ENCODE measurements at places on chromosomes 11 and 22.

- no peak for DNase-seq
These were observed 49.6 kb upstream of the MPEG1 start for GRCh38 chr11:59262177-59262818.

- no peak for DNase-seq
These were observed 7.0 kb upstream of the RRM1 start for GRCh38 chr11:4087551-4087950.

- DNase-seq, result no peak
These were observed 51.8 kb downstream of the ALX4 start for GRCh38 chr11:44258190-44258489.

GRCh38 chr11:21930408-21930807, 262.5 kb upstream of the ANO5 start:
- DNase-seq, result no peak

DNA sequence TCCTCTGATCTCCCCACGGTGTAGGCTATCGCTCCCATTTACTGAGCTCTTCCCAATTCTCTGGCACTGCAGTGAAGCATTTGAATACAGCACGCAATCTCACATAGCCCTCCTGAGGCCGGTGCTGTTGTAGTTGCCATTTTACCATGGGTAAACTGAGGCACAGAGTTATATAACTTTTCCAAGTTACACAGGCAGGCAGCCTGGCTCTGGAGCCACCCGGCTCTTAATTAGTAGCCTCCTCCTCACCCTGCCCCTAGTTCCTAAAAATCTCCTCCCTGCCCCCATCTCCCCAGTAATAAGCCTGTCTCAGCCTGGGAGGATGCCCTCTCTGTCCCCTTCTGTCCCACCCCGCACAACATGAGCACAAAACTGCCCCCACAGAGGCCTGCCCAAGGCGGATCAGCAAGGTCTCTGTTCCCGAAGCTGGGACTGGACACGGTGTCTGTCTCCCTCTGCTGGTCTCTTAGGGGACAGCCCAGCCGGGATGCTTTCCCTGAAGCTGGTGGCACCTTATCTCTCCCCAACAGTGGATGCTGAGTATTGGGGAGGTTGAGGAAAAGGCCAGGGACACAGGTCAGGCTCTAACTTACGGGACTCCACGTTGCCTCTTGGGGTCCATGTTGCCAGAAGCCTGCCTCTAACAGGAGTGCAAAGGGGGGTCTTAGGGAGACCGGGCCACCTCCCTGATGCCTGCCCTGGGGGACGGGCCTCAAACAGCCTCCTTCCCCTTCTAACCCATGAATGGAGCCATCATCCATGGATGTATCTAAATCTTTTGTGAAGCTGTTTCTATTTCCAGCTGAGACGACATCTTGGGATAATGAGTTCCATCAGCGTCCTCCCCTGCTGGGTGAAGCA, 9.1 kb upstream of the CLCF1 start:
- peak; percentile 70 for DNase-seq

DNA sequence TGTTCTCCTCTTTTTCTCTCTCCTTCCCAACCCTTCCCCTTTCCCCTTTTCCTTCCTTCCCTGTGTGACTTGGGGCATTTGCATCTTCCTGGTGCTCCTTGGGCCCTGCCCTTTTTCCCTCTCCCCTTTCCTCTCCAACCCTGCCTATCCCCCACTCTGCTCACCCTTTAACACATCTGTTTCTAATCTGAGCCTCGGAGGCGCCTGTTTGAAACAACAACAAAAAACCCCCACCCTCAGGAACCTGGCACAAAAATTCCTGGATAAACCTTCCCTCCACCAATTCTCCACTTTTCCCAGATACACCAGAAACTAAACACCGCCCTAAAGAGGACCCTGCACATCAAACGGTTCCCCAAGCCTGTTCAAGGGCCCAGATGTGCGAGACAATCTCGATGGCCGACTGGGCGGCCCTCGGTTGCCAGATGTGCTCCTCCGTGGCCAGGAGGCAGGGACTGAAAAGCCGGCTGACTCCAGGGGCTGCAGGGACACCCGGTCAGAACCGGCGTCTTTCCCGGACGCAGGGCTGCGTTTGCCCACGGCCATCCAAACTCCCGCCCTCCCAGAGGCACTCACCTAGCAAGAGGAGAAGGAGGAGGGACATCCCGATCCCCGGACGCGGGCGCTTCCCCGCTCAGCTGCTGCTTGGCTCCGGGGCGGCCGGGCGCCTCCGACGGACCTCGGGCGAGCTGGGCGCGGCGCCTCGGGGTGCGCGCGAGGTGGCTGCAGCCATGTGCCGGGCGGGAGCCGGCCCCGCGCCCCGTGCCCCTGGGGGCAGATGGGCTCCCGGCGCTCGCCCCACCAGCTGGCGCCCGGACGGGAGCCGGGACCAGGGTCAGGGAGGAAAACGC, 486 bp downstream of the CLMP start:
- no peak for DNase-seq

GRCh38 chr11:8206251-8207079, 37.6 kb upstream of the RIC3 start:
- no peak for DNase-seq

DNA sequence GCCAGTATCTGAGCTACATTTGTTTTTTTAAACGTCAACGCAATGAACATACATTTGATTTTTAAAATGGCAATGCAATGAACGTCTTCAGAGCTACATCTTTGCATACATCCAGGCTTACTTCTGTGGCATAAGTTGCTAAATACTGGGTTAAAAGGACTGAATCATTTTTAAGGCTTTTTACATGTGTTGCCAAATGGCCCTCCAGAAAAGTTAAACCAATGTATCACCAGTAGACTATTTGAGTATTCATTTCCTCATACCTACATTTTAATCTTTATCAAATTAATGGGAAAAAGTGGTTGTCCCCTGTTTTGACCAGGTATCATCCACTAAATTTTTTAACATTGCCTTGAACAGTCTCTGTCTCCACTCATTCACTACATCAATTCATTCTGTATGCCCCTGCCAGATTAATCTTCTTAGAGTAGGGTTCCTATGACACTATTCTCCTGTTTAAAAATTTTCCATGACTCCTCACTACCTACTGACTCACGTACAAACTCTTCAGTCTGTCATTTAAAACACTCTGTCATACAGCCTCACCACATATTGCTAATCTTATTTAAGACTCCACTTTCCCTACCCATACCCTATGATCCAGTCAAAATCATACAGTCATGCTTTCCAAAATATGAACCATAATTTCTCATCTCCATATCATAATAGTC, 12.4 kb upstream of the PRRG4 start:
- no peak for DNase-seq

DNA sequence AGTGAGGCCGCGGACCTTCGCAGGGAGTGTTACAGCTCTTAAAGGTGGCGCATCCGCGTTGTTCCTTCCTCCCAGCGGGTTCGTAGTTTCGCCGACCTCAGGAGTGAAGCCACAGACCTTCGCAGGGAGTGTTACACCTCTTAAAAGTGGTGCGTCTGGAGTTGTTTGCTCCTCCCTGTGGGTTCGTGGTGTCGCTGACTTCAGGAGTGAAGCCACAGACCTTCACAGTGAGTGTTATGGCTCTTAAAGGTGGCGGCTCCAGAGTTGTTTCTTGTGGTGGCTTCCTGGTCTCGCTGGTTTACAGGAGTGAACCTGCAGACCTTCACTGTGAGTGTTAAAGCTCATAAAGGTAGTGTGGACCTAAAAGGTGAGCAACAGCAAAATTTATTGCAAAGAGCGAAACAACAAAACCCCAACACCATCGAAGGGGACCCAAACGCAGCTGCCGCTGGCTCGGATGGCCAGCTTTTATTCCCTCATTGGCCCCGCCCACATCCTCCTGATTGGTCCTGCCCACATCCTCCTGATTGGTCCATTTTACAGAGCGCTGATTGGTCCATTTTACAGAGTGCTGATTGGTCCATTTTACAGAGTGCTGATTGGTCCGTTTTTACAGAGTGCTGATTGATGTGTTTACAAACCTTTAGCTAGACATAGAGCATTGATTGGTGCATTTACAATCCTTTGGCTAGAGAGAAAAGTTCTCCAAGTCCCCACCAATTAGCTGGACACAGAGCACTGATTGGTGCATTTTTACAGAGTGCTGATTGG, 1.2 kb upstream of the TMEM45B start:
- no peak for DNase-seq

DNA sequence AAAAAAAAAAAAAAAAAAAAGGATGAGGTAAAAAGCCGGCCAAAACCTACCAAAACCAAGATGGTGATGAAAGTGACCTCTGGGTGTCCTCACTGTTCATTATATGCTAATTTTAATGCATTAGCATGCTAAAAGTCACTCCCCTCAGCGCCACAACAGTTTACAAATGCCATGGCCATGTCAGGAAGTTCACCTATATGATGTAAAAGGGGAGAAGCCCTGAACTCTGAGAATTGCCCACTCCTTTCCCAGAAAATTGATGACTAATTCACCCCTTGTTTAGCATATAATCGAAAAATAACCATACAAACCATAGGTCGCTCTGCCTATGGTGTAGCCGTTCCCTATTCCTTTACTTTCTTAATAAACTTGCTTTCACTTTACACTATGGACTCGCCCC, 11.1 kb downstream of the C11orf96 start:
- DNase-seq, result no peak

DNA sequence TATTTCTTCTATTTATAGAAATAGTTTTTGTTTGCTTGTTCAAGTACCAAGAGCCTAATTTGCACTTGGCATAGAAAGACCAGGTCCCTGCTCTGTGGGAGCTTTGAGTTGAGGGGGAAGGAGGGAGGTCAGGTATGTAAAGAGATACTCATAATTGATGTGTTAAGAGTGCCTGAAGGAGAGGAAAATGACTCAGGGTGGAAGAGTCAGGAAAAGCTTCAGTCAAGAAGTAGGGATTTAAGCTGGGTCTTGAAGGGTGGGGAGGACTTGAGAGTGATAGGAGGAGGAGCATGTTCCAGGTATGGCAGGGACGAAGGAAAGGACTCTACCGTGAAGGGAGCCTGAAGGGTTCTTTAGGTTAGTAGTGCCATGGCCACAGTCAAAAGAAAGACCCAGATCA, 9.0 kb downstream of the RBX1 start:
- no peak for DNase-seq

GRCh38 chr11:14106303-14107049, 144.0 kb downstream of the SPON1 start:
- DNase-seq, result no peak

GRCh38 chr11:111231836-111232235, 13.7 kb upstream of the POU2AF2 start:
- no peak for DNase-seq

DNA sequence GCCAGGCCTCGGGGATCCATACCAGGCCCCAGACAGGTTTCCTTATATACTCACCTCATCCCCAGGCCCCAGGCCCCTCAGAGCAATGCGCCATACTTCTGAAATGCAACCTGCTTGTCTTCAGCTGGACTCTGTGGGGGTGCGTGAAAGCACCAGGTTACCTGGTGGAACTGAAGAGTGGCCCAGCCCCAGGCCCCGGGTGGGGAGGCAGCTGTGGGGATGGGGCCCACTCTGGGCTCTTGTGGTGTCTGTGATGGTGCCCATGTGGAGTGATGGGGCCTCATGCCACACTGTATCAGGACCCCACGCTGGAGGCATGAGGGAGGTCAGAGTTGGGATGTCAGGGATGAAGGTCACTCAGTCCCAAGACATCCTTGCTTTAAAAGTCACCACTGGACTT, 999.0 kb downstream of the BRD1 start:
- DNase-seq, result no peak

DNA sequence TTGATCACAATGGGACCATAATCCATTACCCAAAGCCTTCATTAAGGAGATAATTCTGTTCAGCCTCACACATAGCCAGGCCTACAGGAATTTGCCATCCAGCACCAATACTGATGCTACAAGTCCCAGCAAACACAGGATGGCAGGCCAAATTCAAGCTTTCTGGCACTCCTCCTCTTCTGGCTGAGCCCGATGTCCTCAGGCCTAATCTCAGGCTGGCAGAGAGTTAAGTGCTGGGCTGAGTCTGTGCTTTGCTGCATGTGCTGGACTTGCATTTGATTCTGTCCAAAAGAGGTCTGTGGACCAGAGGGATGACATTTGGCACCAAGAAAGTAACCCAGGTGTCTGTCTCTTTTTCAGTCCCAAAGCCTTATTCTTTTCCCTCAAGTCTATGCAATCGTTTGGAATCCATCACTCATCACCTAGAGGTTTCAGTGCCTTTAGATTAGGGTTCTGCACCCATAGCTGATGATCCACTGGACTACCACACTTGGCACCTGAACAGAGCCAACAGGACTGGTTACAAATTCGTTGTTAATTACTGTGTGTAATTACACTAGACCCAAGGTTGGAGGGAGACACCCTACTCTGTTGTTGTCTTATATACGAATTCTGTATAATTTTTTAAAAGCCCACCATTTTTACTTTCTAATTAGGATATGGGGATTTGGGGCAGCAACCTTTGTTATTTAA, 19.4 kb upstream of the LIN7C start:
- no peak for DNase-seq

GRCh38 chr22:49365191-49365837, 462.4 kb downstream of the BRD1 start:
- DNase-seq, result no peak

DNA sequence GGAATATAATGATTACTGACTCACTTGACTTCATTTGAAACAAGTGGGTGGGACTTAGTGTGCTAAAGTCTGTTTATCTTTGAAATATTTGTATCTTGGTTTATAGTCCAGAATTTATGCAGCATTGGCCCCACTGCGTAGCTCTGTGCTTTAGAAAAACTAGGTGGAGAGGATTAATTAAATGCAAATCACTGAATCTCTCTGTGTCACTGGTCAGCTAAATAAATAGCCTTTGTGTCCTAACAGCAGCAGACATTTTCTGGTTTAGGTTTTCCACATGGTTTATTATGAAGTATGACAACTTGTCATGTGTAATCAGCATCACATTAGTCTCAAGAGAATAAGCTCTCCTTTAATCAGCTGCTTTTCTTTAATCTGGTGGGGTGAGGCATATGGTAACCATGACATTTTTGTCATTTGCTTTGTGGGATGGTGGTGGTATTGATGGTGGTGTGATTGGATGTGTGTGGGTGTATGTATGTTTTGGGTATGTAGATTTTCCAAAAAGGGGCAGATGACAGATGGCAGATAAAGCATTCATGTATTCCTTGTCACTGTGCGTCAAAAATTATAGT, 33.9 kb downstream of the BCL2L13 start:
- no peak for DNase-seq

DNA sequence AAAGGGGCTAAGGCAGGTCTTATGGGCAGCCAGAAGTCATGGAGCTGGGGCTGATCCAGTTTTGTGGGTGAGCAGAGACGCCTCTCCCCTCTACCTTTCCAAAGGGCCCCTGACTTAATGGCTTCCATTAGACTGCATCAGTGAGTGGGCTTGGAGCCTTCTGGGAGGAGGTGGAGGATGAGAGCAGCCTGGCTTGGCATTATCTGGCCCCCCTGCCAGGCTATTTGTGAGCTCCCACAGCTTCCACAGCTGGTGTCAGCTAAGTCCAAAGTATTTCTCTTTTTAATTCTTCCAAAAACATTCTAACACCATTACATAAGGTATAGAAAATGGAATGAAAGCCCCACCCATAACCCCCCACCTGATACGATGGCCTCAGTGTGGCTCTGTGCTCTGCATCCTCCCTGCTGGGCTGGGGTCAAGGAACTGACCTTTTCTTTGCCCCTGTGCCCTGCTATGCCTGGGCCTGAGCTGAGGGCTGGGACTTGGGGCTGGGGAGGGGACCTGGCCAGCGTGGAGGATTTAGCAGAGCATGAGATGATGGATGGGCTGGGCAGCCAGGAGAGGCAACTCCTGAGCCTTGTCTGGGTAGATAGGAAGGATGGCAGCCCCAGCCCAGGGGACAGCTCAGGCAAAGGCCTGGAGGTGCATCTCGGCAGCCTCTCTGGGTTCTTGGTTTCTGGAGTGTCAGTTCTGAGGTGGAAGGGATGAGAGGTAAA, 4.0 kb downstream of the AIFM3 start:
- no peak for DNase-seq

All from stimulated activated CD8-positive, alpha-beta memory T cell treated with anti-CD3 and anti-CD28 coated beads, Interleukin-4, amount 100 ng/mL, for 1 hour (primary cell).